ENCODE measurements at places on chromosomes 3 and 15.

DNA sequence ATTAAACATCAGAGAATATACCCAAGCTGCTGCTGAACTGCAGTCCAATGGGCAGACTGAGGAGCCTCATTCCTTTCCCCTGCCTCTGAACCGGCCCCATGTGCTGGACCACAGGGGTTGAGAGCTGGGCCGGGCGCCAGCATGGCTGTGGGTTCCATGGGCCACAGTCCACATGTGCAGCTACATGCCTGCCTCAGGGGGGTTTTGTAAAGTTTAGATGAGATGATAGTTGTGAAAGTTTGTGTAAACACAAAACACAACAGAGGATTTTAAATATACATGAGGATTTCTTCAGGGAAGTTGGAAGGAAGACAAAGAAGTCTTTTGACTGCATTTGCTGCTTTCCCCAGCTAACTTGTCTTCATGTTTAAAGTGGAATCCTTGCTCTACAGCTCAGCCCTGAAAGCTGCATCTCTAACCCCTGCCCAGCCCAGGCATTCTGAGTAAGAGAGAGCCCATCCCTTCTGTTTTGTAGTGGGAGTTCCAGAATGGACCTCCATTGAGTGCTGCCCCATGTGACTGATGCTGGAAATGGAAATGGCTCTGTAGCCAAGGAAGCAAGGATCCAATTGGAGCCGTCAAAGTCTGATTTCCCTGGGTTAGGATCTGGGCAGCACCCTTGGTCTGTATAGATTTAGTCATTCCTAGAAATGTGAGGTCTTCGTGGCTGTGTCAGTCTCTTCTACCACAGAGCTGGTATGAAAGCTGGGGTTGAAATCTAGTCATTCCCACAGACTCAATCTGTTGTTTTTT, 17.5 kb downstream of the SLC12A8 start:
- DNase-seq, result no peak

DNA sequence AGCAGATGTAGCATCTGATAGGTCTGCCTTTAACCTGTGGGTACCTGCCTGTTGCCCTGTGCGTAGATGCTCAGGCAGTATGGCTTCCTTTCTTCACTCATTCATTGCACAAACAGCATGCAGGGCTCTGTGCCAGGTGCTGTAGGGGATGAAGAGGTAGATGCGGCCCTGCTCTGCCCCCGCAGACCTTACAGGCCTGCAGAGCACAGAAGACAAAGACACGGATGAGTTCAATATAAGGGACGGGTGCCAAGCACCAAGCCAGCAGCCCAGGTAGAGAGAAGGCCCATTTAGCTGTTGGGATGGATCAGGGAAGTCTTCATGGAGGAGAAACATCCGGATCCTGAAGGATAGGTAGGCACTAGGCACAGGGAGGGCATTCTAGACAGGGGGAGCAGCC, 69.4 kb downstream of the AAGAB start:
- DNase-seq, result no peak

DNA sequence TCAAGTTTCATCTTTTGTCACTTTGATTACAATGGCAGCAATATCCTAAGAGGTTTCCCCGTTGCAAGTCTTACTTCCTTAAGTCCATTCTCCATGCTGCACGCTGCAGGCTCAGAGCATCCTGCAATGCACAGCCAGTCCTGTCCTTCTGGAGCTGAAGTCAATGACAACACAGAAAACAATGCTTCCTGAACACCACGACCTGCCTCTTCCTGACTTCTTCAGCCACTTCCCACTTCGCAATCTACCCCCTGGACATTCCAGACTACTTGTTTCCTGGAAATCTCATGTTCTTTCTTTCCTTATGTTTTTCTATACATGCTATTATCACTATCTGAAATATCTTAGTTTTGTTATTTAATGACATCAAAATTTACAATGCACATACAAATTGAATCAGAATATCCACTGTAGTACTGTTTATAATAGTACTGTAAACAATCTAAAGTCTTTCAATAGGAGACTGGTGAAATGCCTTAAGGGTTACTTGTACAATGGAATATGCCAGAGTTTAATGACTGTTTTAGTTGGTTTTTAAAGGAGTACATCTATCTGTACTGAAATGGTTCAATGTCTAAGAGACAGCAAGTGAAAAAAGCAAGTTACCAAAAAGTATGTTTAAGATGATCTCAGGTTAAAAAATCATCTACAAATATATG, 113.7 kb upstream of the PRTG start:
- DNase-seq, result no peak

- DNase-seq, result no peak
Measured at GRCh38 chr3:31534065-31534425, 1.3 kb downstream of the STT3B start.
